ENCODE measurements at places on chromosomes 13 and 19.

DNA sequence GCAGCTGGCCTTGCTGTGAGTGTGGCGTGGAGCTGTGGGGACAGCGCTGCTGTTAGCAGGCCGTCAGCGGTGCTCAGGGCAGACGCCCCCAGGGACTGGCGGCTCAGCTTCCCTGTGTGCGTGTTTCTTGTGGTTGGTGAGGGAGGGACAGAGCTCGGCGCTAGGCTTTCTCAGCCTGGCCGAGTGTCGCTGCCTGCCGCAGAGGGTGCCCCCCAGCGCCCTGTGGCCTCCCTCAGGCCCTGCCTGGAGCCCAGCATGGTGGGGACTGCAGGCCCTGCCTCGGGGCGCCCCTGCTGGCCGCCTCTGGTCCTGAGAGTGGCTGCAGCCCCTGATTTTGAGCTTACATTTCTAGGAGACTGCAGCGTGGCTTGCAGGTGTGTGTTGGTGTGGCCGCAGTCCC, 35.5 kb downstream of the DOT1L start:
- peak; percentile 34 for DNase-seq

- no peak for DNase-seq
Observed at GRCh38 chr19:10812902-10813404, 23.1 kb downstream of the TMED1 start.

DNA sequence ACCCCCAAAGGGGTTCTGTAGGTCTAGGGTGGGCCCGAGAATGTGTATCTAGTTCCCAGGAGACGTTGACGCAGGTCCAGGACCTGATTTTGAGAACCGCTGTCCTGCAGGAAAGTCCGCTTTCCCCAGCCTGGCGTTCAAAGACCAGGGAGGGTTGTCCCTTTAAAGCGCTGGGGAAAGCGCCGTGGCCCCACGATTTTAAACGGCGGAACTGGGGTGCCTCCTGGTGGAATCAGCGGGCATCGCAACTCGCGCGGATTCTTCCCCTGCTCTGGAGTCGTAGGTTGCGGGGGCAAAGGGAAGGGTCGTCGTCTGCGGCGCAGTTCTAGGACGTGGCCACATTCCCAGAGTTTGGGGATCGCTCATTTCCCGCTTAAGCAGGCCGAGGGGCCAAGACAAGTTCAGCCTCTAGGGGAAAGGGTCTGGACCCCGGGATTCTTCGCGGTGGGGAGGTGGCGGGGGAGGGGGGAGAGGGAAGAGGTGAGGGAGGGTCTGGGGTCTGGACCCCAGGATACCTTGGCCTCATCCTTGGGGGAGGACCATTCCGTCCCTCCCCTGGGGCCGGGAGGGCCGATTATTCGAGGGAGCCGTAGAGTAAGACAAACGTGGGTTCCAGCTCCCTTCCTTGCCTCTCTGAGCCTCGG, 7.7 kb downstream of the PNMA8B start:
- peak; percentile 72 for DNase-seq

DNA sequence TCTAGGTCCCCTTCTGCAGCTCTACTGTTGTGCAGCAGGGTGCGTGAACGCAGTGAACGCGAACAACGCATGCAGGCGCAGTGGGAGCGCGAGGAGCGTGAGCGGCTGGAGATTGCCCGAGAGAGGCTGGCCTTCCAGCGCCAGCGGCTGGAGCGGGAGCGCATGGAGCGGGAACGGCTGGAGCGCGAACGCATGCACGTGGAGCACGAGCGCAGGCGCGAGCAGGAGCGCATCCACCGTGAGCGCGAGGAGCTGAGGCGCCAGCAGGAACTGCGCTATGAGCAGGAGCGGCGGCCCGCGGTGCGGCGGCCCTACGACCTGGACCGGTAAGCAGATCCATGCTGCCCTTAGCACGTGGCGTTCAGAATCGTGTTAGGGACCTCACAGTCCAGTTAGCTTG, 18.8 kb downstream of the MICOS13 start:
- no peak for DNase-seq

Measured in NAMALWA (cell line).